Iris pigment epithelial cell (primary cell): ENCODE measurements at places on chromosomes 16 and 17.

GRCh38 chr16:23509782-23510163 lies 521 bp downstream of the GGA2 start:
- DNase-seq, result peak; percentile 43

DNA sequence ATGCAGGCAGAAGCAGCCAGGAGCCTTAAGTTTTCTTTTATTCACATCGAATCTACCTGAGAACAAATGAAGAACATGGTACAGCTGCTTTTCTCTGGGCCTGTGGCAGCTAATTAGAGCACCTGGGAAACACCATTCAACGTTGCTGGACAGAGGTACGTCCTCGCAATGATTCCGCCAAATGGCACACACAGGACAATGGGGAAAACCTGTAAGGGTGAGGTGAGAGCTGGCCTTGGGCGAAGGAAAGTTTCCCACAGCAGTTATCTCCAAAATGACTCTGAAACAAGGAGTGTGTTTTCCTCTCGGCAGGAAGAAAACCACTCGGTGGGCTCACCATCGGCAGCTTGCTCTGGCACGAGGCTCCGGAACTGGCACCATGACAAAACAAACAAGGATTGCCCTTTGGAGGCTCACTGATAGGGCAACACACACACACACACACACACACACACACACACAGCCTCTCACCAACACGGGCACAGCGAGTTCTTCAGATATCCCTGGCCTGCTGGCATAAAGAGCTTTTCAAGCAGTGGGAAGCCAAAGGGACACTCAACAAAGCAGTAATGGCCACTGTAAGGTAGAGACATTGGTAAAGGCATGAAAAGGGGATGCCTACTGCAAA lies 73.7 kb downstream of the ZFHX3 start:
- no peak for DNase-seq

DNA sequence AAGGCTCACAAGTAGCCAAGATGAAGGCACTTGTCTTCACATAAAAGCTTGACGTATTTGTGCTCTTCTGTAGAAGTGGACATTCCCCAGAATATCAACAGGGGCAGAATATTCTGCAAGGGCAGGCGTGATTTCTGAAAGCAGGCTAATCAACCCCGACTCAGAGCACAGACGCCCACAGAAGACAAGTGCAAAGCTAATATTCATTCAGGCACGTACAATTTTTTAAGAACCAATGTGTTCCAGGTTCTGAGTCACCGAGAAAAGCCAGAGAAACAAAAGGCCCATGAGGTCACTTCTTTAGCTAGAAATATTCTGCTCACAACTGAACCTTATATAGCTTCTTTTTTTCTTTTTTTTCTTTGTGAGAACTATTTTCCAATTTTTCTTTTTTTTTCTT lies 121.6 kb downstream of the DNAH9 start:
- no peak for DNase-seq

GRCh38 chr16:4564661-4565267 lies 8.6 kb downstream of the C16orf96 start:
- DNase-seq, result no peak

- DNase-seq, result no peak
Measured at GRCh38 chr17:7119314-7119713, 4.7 kb upstream of the ASGR2 start.

DNA sequence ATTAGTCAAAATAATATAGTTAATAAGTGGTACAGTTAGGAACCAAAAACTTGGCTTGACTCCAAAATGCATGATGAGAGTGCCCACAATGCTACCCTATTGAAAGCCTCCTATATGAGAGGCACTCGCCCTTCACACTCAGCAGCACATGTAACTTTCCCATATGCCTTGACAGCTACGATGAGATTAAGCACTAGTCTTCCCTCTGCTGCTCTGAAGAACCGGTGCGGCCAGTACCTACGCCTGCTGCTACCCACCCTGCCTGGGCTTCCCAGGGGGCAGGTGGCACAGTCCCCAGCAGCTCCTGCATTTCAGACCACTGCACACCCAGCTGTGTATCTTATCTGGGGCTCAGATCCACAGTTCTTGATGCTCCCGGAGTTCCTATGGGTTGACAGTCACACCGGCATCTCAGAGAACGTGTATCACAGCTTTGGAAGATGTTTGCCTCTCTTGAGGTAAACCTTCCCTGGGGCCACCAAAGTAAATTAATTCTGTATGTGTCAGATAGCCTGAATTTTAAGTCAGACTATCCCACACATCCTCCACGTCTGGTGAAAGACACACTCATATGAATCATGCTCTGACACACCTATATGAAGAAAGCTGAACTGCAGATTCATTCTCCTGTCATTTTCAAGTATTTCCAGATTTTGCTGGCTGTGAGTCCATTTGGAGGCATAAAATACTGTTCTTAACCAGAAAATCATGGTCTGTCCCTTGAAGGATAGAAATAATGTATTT lies 77.8 kb downstream of the MYH10 start:
- DNase-seq, result peak; percentile 79

DNA sequence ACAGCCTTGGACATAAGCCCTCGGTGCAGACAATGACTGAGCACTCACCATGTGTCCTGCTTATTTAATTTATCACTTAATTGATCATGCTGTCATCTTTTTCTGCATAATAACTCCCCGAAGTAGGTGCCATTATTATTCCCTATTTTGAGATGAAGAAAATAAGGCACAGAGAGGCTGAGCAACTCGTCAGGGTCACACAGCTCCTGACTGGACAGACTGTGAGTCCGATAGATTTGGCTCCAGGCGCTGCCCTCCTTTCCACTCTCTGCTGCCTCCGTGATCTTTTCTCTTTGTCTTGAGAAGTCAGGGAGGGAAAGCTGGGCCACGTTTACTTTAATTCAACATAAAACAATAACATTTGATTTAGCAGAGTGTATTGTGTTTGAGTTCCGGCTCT lies 19.0 kb upstream of the N4BP1 start:
- DNase-seq, result no peak

DNA sequence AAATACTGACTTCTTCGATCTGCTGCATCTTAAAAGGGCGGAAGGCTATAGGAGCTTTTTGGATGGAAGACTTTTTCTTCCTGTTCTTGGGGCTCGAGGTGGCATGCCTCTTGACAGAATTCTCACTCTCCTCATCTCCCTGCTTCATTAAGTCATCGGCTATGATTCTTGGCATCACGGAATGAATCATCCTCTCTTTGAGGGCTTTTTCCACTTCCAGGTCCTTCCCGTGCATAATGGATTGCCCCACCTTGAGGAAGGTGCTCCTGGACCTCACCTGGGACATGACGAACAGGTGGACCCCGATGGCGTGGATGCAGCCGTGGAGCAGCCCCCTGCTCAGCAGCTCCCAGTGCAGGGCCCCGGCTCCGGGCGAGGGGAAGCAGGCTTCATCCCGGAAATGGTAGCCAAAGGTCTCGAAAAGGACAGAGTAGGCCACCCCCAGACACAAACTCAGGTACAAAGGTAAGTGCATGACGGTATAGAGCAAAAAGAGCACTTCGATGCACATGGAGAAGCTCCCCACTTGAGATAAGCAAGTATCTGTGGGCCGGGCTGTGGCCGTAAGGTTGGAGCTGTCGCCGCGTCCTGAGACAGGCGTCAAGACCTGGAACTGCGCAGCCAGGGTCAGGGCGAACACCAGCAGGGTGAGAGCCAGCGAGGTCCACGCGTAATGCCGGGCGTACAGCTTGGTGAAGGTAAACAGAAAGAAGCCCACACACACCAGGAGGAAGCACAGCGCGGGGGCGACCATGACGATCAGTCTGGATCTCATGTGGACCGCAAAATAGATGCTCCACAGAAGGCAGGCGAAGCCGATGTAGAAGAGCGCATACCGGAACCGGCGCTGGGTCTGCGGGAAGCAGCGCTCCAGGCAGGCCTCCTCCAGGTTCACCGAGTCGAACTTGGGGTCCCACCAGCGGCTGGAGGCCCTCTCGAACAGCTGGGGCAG lies 1.7 kb downstream of the ADCY9 start:
- DNase-seq, result no peak

DNA sequence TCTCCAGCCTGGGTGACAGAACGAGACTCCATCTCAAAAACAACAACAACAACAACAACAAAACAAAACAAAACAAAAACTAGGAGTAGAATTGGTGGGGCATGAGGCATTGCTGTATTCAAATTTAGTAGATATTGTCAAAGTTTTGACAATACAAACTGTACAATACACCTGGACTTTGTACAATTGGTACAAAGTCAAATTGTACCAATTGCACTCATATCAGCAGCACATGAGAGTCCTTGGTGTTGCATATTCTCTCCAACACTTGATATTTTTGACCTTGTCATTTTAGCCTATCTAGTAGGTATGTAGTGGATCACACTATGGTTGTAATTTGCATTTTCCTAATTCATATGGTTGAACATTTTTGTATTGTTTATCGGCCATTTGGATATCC lies 14.3 kb upstream of the ATF7IP2 start:
- DNase-seq, result no peak

DNA sequence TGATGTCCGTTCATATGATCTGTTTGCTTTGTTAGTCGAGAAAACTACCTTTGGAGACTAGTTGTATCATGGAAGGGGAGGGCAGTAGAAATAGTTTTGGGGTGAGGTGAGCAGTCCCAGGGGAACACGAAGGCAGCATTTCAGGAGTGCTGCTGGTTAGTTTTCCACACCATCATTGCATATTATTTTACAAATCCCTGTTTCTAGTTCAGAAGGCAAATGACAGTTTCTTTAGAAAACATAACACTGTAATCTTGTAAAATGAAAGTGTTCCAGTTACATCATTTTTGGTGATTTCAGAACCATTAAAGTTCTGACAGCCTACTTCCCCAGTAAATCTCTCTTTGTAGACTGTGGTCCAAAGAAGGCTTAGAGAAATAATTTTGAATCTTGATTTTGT lies 25.4 kb downstream of the BANP start:
- no peak for DNase-seq

GRCh38 chr17:67995570-67996263 lies 552 bp downstream of the C17orf58 start:
- DNase-seq, result no peak

DNA sequence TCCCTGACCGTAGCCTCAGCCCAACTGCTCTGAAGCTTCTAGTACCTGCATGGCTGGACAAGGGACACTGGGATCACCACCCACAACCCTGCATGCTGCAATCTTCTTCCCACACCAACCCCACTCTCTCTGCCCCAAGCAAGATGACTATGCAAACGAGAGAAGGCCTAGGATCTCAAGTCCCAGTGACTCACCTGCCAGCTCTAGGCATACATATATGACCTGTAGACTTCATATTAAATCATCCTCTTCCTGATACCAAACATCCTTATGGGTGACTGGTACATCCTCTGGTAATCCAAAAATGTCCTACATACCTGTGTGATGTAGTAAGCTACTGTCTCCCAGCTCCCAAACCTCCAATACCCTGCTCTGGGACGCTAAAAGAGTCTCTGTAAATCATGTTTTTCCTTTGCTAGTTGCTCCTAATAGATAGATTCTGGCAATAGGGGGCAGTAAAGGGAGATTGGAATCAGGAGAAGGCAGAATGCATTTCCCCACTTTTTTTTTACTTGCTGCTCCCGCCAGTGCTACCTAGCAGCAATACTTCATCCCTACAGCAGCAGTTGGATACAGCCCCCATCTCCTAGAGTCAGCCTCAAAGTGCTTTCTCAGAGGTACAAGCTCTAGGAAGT lies 43.4 kb upstream of the SOX9 start:
- DNase-seq, result no peak

GRCh38 chr17:56994009-56994792 lies 16.3 kb downstream of the SCPEP1 start:
- DNase-seq, result peak; percentile 41

GRCh38 chr17:38704606-38705522 lies at the start of gene MLLT6:
Gene MLLT6 (plus strand): TSS chr17:38705273. CDS start chr17:38705633, 360 bp downstream.
- peak; percentile 74 for DNase-seq

DNA sequence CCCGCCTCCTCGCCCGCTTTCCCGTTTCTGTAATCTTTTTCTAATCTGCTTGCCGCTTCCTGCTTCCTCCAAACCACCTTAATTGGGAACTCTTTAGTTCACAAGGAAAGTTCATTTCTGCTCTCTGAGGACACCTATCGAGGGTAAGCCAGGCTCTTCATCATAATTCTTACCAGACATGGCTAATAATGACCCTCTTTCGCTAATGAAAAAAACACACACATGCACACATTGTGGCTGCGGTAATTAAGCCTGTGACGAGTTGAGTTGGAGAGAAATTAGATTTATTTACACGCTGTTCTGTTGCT lies 100.6 kb downstream of the ZNF423 start:
- peak; percentile 48 for DNase-seq

DNA sequence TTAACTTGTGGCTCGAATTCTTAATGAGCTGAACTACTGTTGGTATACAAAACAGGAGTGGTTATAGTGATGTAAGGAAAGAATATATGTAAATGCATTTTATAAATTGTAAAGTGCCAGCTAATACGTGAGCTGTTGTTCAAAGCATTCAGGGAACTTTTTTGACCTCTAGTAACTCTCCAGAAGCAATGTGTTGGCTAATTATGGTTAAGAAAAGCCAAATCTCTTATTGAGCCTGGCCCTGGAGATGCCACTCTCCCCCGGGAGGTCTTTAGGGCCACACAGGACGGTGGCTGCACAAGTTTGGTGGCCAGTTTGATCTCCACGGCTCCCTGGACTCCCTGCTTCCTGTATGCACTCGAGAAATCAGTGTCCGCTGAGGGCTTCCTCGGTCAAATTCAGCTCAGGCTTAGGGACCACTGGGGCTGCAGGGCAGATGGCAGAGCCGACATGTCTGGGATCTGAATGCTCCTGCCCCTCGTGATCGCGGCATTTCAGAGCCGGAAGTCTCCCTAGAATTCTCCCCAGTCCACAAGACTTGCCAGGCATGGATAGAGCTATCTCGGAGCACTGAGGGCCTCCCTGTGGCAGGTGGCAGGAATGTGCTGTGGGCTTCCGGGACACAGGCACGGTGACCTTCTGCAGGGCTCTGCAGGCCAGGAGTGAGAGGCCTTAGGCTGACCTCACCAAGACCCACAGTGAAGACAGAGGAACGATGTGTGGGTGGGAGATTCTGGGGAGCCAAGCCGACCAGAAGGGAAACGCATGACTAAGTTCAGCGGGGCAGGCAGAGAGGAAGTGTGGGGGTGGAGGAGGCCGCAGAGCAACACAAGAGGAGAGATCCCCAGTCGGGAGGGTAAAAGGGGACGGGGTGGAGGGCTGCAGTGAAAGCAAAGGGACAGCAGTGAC lies 18.6 kb upstream of the PITPNM3 start:
- peak; percentile 88 for DNase-seq

DNA sequence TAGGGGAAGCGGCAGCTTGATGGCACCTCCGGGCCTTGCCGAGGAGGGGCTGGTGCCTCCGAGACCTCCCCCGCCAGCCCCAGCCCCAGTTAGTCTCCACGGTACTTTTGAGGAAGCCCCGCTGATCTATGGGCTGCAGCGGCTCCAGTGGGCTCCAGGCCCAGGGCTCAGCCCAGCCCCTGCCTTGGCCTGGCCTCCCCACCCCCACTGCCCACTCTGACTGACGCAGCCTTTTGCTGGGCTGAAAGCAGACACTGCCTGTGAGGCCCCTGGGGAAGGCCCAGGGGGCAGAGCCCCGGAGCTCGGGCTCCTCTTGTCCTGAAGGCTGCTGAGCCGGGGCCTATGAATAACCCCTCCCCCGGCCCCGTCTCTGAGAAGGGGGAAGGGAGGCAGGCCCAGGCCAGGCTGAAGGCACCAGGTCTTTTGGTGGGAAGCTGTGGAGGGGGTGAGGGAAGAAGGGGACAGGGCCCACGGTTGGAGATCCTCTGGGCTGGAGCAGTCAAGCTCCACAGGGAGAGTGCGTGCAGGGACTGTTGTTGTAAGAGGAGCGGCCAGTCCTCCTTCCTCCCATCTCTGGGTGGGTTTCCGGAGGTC lies 7.5 kb upstream of the SMTNL2 start:
- DNase-seq, result no peak

- peak; percentile 28 for DNase-seq
Measured at GRCh38 chr17:47076171-47076570, 97.1 kb upstream of the RPRML start.
